ENCODE measurements at places on chromosomes 2 and 18.

DNA sequence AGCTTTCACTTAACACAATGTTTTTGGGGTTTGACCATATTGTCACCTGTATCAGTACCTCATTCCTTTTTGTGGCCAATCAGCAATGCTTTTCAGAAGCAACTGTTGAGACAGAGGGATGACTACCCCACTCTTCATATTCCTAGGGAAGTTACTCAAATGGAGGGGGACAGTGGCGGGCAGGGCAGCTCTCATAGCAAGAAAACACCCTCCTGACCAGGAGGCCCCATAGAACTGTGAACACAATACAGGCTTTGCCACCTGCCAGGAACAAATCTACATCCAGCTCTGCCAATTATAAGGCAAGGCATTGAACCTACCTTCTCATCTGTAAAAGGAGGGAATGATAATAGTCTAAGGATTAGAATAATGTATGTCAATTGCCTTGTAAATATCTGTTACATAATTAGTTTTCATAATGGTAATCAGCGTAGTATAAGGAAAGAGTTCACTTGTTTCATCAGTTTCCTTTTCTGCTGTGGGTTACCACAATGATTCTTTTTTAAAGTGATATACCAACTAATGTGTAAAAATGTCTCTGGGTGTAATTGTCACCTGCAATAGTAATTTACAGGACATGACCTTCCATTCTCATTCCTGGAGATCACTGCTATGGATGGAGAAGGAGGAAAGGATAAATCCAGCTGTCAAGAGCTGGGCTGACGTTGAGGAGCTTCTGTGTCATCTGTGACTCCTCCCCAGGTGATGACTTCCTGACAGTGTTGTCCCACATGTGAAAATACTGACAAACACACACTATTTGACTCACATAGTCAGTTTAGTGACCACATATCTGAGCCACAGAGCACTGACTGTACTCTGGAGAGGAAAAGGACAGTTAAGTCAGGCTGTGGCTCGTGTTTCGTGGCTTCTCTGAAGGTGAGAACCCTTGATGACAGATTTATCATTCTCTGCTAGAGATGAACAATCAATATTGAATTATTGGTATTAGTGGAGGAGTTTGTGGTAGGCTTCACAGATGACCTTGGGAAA is 13.5 kb downstream of the ALPK2 start:
- no peaks in the 10 kb centered on the region for H3K36me3 ChIP-seq
- no peak overlapping the region for H3K4me3 ChIP-seq

DNA sequence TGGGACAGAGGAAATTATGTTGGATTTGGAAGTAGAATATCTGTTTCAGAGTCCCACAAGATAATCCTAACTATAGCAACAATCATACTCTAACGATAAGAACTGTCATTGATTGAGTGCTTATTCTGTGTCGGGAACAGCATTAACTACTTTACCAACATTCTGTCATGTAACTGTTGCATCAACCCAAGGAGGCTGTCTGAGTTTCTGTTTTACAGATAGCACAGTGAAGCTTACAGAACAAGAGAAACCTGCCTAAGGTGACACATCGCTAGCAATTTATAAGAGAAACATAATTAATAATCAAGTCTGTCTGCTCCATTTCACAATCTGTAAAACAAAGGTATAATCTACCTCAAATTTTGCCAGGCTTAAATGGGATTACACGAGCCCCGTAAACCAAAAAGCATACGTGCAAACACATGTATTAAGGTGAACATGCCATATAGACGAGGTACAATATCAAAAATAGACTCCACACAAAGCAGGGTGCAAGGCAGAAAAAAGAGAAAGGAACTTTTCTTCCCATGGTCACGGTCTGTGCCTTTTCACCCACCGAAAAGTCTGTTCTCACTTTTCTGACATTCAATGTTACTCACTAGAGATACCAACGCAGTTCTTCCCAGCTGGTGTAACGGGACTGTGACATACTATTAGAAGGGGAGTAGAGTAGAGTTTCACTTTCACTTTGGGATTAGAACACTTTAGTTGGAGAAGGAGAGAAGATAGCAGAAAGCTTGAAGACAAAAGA is 37.2 kb upstream of the SLC8A1 start:
- DNase-seq: no peak
- H3K4me1 ChIP-seq: no peaks in the 10 kb centered on the region
- peak overlapping the region; percentile 57 for H3K4me3 ChIP-seq
- H3K36me3 ChIP-seq: no peaks in the 10 kb centered on the region
- H3K27ac ChIP-seq: peak overlapping the region; percentile 76

DNA sequence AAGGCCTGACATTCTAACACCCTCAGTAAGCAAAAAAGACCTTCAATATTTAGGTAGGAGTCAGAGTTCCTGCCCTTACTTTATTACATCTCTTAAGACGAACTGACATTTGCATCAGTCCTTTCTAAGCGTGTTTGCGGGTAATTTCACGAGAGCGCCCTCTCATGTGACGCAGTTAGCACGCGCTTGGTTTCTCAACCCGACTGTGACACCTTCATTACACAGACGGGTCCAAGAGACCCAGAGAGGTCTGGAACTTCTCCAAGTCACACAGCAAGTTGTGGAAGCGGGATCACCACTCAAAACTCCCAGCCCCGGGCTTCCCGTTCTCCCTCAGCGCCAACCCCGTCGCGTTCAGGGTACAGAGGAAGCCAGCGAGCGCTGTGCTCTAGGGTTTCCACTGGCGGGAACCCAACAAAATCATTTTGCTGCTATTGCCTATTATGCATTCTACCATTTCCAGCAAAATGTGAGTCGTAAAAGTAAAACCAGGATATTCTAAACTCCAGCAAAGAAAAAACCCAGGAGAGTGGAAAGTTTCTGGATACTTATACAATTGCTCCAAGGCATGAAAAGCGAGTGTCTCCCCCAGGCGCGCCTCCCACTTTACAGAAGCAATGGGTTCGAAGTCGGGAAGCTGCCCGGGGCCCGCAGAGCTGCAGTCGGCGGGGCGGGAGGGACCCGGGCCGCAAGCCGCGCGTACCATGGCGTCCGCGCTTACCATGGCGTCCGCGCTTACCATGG is 601 bp downstream of the ENOSF1 start:
- peaks cover 13% of the 10 kb centered on the region for H3K4me1 ChIP-seq
- H3K4me3 ChIP-seq: peak overlapping the region; percentile 65
- no peaks in the 10 kb centered on the region for H3K27me3 ChIP-seq
- H3K27ac ChIP-seq: peak overlapping the region; percentile 67
- peak; percentile 87 for DNase-seq

- H3K27me3 ChIP-seq: no peaks in the 10 kb centered on the region
- H3K36me3 ChIP-seq: no peaks in the 10 kb centered on the region
- no peak for DNase-seq
- H3K4me1 ChIP-seq: peaks cover 54% of the 10 kb centered on the region
These were observed 6.0 kb downstream of the ACVR2A start for GRCh38 chr2:147850838-147851237.

DNA sequence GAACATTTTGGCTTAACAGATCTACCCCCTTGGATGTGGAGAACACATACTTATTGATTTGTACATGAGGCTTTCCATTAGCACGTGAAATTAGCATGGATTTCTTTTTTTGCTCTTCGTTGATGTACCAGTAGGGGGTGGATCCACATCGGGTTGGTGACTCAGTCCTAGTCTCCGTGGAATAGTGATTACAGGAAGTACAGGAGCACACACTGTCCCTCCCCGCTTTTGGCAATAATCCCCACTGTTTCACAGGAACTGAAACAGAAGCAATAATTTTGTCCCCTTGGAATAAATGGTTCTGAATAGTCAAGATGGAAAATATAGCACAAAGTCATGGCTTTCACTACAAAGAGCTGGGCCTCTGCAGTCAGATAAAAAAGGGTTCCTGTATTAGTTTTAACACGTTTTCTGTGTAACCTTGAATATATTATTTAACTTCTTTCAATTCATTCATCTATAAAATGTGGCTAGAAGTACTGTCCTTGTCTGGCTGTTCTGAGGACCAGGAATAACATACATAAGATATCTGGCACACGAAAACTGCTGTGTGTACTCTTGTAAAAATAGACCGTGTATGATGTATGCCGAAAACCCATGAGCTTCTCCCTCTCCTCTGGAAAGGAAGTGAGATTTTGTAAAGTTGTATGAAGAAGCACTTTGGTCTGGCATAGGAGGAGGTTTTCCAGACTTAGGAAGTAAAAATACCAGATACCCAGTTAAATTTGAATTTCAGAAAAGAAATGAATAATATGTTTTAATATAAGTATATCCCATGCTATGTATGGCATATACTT is 229.2 kb downstream of the GALR1 start:
- H3K27ac ChIP-seq: no peak overlapping the region
- H3K36me3 ChIP-seq: no peaks in the 10 kb centered on the region
- no peak for DNase-seq
- H3K4me3 ChIP-seq: no peak overlapping the region
- no peaks in the 10 kb centered on the region for H3K27me3 ChIP-seq

DNA sequence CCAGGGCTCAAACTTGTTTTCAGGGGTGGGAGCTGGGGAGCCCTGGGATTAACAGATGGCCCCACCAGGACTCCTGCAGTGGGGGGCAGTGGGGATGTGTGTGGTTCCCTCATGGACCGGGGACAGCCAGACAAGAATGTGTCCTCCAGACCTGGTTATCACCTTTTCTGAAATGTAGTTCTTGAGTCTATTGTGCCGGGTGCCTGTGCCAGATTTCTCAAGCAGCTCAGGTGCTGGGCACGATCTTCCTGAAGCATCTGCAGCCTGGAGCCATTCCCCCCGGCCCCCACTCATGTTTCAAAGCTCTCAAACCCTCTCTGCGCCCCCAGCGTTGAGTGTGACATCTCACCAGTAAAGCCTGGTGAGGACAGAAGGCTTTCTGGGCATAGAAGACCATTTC is 48.4 kb upstream of the HAAO start:
- no peak overlapping the region for H3K4me3 ChIP-seq
- peak; percentile 60 for DNase-seq
- H3K27me3 ChIP-seq: no peaks in the 10 kb centered on the region
